CD4-positive, alpha-beta memory T cell (primary cell): ENCODE measurements at places on chromosomes 5 and 9.
A peak's percentile ranks its signal among the peaks of the same experiment; 100 is the strongest.

- DNase-seq, result no peak
Observed at GRCh38 chr9:14480526-14480925, 166.6 kb upstream of the NFIB start.

DNA sequence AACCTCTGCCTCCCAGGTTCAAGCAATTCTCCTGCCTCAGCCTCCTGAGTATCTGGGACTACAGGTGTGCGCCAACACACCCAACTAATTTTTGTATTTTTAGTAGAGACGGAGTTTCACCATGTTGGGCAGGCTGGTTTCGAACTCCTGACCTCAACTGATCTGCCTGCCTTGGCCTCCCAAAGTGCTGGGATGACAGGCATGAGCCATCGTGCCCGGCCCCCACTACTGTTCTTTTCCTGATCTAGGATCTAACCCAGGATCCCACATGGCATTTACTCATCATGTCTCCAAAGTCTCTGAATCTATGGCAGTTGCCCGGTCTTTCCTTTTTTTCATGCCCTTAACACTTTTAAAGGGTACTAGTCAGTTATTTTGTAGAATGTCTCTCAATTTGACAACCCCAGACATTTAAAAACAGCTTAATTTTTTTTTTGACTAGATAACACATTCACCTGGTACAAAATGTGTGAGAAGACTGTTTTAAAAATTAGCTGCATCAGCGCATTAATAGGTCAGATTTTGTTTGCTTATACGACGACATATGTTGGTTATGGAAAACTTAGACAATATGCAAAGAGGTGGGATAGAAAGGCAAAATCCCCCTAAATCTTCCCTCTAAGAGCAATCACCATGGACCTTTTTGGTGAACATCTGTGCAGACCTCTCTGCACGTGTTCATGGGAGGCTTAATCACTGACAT lies 46.5 kb downstream of the STOM start:
- no peak for DNase-seq

GRCh38 chr5:9054322-9054721 lies 491.6 kb downstream of the SEMA5A start:
- DNase-seq, result no peak

- DNase-seq, result peak; percentile 6
Observed at GRCh38 chr5:159178978-159179377, 30.4 kb downstream of the RNF145 start.

DNA sequence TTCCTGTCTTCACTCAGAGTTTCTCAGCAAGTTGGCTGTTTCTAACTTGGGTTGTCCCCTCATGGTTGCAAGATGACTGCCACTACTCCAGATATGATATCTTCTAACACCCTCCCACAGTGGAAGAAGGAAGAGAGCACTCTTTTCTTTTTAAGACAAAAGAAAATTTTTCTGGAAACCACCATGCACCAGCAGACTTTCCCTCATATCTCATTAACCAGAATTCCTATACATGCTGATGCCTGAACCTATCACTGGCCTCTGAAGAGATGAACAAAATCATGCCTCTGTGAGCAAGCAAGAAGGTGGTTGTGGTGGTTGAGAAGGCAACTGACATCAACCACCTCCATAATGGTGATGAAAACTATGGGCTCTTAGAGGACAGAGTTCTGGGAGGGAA lies 56.8 kb downstream of the FEM1C start:
- DNase-seq, result no peak

- DNase-seq, result no peak
Observed at GRCh38 chr9:136464241-136464640, 18.6 kb downstream of the SEC16A start.

DNA sequence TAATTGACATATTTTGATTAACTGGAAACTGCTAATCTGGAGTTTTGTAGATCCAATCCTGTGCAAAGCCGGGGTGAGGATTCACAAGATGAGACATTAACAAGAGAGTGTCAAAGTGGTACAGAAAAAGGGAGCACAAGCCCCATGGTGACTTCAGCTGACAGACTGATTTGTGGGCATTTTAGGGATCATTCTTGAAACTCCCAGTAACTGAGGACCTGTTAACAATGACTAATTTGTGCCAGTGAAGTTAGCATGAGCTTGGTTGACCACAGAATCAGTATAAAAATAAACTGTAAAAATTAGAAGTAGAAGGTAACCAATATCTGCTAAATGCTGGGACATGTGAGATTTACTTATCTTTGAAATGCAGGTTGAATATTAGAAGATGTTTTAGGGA lies 1578.3 kb downstream of the EFNA5 start:
- DNase-seq, result no peak

DNA sequence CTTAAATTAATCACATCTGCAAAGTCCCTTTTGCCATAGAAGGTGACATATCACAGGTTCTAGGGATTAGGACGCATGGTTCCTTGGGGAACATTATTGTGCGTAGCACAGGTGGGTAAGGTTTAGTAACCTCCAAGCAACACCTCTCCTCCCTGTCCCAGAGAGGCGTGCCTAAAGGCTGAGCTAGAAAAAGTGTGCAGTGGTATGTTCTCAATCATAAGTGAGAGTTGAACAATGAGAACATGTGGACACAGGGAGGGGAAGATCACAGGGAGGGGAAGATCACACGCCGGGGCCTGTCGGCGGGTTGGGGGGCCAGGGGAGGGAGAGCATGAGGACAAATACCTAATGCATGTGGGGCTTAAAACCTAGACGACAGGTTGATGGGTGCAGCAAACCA lies 14.9 kb downstream of the DAB2IP start:
- DNase-seq, result no peak

DNA sequence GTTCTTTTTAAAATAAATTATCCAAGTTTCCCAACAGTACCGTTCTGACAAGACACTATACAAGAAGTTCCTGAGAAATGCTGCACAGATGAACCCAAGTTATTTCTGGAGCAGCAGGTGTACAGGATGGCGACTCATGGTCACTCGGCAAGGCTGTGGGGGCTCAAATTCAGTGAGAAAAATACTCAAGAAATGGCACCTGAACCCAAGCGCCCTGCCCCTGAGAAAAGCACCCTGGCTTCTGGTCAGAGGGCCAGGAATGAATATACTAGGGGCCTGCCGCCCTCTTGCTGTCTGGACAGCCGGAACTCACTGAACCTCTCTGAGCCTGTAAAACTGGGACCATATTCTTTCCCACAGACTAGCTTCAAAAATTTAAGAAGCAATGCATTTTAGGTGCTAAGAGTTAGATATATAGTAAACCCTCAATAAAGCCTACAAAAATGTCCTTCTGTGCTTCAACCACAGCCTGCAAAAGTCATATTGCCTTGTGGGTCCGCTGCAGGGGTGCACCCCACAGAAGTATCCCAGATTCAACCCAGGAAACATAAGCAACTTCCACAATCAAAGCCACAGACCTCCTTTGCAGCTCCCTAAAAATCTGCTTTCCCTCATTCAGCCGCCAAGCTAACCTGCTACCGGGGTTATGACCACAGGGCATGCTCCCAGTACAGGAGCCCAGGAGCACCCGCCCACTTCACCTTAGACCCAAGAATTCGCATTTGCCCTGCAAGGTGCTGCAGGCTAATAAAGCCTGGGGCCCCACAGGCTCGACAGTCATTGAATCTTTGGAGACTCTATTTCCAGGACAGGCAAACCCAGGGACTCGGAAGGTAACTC lies 1.4 kb downstream of the RAPGEF1 start:
- DNase-seq, result no peak

GRCh38 chr5:143118222-143118621 lies 285.3 kb downstream of the NR3C1 start:
- DNase-seq, result no peak

DNA sequence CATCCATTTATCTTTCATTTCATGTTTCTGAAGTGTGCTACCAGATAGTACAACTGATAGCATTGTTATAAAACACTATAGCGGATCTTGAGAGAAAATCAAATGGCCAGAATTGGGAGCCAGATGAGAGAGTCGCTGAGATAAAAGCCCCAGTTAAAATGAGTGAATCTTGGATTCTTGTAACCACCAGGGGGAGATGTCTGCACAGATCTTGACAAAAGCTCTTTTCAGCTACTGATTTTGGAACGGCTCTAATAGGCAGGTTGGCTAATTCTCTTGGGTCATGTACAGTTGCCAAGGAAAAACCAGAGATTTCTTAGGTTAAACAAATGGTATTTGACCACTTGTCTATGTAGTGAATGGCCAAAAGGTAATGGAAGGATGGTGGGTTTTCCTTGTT lies 21.7 kb downstream of the F2RL2 start:
- peak; percentile 42 for DNase-seq

DNA sequence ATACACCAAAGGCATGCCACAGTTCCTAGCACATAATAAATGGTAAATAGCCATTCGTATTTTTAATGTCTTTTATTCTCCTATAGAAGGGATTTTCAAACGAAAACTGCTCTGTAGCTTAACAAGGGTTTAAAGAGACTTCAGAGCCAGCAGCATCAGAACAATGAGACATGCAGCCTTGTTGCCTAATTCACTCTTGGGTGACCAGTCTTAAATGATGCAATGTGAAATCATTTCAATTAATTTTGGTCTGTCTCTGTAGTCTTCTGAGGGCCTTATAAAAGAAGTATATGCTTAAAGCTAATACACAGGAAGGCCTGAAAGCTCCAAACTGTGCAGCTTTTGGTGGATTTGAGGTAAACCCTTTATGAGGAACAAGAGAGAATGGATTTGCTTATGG lies 888.8 kb upstream of the WWC1 start:
- no peak for DNase-seq

DNA sequence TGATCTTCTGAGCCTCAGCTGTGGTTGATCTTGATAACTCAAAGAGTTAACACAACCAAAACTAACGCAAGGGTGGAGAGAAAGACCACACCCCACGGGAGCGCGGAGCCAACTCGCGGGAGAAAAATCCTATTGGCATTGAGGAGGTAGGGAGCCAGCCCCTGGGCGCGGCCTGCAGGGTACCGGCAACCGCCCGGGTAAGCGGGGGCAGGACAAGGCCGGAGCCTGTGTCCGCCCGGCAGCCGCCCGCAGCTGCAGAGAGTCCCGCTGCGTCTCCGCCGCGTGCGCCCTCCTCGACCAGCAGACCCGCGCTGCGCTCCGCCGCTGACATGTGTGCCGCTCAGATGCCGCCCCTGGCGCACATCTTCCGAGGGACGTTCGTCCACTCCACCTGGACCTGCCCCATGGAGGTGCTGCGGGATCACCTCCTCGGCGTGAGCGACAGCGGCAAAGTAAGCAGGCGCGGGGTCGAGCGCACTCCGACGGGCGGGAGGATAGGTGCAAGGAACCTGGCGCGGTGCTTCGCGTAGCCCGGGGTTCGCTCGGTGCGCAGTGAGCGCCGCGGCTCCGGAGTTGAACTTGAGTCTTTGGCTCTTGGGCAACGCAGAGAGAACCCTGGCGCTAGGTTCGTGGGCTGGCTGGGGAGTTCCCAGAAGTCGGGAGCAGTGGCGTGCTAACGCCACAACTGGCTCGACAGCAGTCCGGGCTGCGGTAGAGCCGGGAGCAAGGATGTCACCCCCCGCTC lies at the start of gene GDA:
Gene GDA (plus strand): TSS at position 210 of the 745 bp plus-strand sequence. CDS start 120 bp downstream, at position 330.
- no peak for DNase-seq

DNA sequence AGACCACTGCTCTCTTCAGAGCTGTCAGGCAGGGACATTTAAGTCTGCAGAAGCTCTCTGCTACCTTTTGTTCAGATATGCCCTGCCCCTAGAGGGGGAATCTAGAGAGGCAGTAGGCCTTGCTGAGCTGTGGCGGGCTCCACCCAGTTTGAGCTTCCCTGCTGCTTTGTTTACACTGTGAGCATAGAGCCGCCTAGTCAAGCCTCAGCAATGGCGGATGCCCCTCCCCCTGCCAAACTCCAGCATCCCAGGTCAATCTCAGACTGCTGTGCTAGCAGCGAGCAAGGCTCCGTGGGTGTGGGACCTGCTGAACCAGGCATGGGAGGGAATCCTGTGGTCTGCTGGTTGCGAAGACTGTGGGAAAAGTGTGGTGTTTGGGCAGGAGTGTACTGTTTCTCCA lies 59.9 kb downstream of the CAVIN4 start:
- DNase-seq, result no peak

DNA sequence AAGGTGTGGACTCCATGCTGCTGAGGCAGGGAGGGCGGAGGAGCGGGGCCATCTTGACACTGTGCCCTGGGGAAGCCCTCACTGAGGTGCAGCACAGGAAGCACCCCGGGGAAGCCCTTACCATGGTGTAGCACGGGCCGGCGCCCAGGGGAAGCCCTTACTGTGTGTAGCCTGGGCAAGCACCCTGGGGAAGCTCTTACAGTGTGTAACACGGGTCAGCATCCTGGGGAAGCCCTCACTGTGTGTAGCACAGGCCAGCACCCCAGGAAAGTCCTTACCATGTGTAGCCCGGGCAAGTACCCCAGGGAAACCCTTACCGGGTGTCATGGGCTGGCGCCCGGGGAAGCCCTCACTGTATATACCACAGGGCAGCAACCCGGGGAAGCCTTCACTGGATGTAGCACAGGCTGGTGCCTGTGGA lies 62.6 kb upstream of the ZNF354B start:
- no peak for DNase-seq

- no peak for DNase-seq
Observed at GRCh38 chr5:137341831-137342230, 157.3 kb downstream of the SPOCK1 start.

DNA sequence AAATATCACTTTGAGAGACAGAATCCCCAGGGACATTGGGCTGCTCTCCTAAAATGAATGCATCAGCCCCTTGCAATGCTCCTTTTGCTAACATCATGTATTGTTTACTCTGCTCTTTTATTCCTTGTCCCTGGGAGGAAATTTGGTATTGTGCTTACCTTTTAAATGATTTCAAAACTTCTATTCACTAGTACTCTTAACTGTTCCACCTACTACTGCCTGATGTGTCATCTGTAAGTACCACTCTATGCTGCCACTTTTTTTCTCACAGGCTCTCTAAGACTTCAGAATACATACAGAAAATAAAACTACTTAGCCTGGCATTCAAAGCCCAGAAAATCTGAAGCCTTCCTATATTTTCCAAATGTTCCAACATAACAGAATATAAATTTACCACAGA lies 667.2 kb downstream of the BRINP1 start:
- DNase-seq, result no peak

GRCh38 chr5:143219696-143220095 lies 183.8 kb downstream of the NR3C1 start:
- no peak for DNase-seq

GRCh38 chr9:97954550-97954989 lies 16.6 kb upstream of the HEMGN start:
- peak; percentile 62 for DNase-seq

- DNase-seq, result no peak
Observed at GRCh38 chr5:98204798-98205197, 568.7 kb upstream of the RGMB start.

GRCh38 chr9:137630679-137631078 lies 11.9 kb downstream of the EHMT1 start:
- DNase-seq, result no peak

DNA sequence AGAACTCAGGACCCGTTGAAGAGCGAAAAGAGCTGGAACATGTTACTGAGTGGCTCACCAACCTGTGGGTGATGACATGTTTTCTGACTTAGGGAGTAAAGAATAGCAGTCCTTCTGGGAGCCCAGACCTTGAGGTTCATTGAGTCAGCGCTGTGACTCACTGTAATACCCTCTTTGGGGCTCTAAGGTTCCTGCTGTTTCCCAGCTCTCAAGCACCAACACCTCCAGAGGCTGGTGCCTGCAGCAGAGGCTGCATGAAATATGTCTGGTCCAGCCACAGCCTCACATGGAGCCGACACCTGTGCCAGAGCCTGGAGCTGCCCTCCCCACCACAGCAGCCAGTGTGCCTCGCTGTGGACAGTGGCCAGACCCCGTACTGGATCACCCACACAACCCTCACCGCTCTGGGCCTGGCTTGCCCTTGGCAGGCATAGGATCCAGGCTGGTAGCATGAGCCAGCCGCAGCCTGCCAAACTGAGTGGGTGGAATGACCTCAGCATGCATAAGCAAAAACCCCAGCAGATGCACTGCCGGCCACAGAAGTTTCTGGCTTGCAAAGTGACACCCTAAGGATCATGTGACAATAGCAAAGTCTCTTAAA lies 143.5 kb upstream of the MRPS30 start:
- no peak for DNase-seq

- peak; percentile 90 for DNase-seq
Observed at GRCh38 chr9:272251-273213, 57.9 kb downstream of the DOCK8 start.
